Activated B cell treated with CpG ODN at 0.5 μM for 24 hours (primary cell): ENCODE measurements at places on chromosomes 4 and X. TPM values are rescaled to one million over a fixed set of nuclear protein-coding genes. Genes with fewer than 3 reads are reported as not detected.

GRCh38 chr4:76457885-76458284 is 22.9 kb downstream of the SHROOM3 start:
- no peak for DNase-seq

DNA sequence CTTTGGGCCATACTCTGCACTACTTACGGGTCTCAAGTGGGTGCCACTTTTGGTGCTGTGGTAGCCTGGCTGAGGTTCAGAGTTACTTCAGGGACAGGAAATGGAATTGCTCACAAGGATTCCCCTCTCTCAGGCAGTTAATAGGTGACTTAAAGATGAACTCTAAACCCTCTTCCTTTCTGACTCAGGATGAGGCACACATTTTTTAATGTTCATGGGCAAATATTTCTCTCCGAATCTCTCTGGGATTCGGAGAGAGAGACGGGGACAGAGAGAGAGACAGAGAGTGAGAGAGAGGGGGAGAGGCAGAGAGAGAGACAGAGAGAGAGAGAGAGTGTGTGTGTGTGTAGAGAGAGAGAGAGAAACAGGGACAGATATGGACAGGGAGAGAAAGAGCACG is 79.8 kb downstream of the NYX start:
- no peak for DNase-seq

- no peak for DNase-seq
These were observed 227.8 kb downstream of the NAF1 start for GRCh38 chr4:162938738-162939485.

DNA sequence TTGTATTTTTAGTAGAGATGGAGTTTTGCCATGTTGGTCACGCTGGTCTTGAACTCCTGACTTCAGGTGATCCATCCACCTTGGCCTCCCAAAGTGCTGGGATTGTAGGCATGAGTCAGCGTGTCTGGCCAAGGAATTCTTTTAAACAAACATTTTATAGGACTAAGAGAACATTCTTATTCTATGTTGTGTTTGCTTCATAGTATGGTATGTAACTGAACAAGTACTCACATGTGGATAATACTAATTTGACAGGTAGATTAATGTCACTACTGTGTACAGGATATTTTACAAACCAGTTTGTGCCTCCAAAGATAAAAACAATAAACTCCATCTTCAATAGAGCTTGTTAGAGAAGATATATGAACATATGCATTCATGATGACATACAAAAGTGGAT is 1353.4 kb downstream of the PCDH7 start:
- no peak for DNase-seq

The PHEX gene
- total RNA-seq: 0.27 and 0.49 TPM in 2 replicates

The TMPRSS11A gene
- not detected in 2 replicates for total RNA-seq

The DGKK gene
- total RNA-seq: not detected in 2 replicates

The DAPP1 gene
- 137 and 144 TPM in 2 replicates for total RNA-seq

The PNPLA4 gene
- 7.5 and 8.2 TPM in 2 replicates for total RNA-seq

The PPP1R2C gene
- total RNA-seq: not detected in 2 replicates

The SCD5 gene
- not detected in 2 replicates for total RNA-seq

The STARD8 gene
- total RNA-seq: 0.05 and 0.11 TPM in 2 replicates

The CXCR3 gene
- total RNA-seq: 5.4 and 6.4 TPM in 2 replicates
